Thoracic aorta (tissue), 2 donors: ENCODE measurements at places on chromosomes 7 and 10.

GRCh38 chr10:79443338-79444198 lies 1.9 kb downstream of the ZCCHC24 start:
- DNase-seq, result no peak

DNA sequence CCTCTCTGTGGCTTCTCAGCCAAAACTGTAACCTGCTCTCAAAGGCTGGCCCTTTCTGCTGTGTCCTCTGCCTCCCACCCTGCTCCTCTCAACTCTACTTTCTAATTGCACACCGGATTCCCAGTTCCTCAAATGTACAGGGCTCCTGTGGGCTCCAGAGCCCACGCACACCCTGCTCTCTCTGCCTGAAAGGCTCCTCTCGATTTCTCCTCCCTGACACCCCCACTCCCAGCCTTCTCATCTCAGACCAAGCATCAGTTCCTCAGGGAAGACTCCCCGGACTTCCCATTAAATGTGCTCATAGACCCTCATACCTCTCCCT lies 111.7 kb upstream of the STEAP1B start:
- no peak for DNase-seq

DNA sequence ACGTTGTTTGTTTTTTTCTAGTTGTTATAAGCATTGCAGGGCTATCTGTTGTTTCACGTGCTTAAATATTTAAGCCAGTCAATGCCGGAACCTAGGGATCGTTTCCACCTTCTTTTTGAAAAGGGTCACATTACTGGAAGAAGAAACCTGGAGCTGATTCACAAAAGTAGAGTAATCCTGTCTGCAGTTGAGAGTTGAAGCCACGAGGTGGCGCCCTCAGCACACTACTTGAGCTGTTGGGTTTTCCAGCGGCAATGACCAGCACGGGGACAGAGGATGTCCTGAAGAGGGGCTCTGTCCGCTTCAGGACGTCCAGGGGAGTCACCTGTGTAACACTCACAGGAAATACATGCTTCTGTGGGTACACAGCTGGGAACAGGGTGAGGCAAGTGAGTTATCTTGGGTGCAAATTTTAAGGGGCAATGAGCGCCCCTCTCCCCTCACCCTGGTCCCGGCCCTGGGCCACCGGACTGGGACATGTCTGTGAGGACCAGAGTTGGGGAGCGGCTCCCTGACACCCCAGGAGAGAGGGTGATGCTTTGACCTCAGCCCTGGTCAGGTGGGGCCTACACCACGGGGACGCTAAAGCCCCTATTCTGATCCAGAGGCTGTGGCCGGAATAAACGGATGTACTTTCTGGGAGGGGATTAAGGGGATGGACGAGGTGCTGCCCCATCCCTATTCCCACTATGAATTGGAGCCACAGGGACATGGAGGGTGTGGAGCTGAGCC lies 26.3 kb upstream of the WDFY4 start:
- DNase-seq, result no peak

- DNase-seq, result no peak
Measured at GRCh38 chr10:44781131-44781530, 130.0 kb upstream of the TMEM72 start.

GRCh38 chr10:49161411-49161997 lies 26.7 kb downstream of the TMEM273 start:
- no peak for DNase-seq

DNA sequence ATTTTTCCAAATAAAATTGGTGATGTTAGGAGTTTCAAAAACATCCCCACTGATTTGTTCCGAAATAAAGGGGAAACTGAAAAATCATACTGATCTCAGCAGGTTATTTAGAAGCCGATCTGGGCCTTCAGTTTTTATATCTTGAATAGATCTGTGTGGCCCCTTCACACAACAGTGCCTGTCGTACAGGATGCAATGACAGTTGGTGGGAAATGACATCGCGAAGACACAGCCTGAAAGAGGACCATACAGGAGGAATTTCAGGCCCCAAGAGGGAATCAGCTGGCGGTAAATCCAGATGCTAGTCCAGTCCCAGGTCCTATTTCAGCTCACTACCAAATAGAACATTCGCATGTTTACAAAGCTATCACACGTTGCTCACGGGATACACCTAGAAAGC lies 3.0 kb downstream of the H2BK1 start:
- no peak for DNase-seq

DNA sequence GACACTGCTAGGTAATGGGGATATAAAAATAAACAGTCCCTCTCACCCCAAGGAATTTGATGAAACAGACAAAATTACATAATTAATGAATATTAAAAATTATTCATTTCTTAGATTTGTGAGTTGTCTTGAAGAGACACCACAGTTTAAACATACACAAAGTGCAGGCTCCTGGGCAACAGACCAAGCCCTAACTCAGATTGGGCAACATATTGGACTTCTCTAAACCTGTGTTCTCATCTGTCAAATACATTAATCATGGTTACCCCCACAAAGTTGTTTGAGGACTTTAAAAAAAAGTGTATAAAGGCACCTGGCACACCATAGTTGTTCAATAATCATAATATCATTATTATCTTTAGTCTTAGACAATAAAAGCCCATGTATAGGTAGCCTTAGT lies 62.5 kb upstream of the CAPZA2 start:
- no peak for DNase-seq

DNA sequence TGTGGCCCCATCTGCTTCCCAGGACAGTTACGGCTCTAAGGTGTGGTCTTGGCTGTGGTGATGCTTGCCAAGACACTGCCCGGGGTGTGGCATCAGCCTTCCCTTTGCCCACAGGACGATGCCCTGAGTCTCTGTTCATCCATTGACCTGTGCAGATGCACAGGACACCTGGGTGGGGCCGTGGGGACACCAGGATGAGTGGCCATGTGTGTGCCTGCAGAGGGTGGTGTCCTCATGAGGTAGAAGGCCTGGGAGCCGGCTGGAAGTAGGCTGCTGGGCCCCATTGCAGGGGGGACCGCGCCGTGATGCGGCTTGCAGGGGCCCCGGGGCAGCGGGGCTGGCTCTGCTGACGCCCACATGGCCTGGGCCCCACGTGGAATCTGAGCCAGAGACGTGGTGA lies 22.4 kb upstream of the PWWP2B start:
- DNase-seq, result no peak
